ENCODE measurements at places on chromosomes 12 and 14.

GRCh38 chr12:5376591-5377207 is 55.2 kb upstream of the NTF3 start:
- no peak for DNase-seq

DNA sequence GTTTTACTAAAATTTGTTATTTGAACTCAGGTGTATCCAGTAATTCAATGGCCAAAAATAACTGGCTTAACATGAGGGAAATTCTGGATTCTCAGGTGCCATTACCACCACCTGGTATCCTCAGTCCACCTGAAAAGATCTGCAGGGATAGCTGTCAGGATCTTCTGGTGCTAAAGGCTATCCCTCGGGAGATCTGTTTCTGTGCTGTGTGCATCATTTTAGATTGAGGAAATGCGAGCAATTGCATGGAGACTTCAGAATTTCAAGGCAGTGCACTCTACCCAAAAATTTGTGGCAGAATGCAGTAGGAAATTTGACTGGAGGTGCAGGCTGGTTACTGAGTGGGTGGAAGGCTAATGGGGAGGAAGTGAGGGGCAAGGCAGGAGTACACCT is 26.4 kb downstream of the ZCCHC8 start:
- DNase-seq = no peak

GRCh38 chr14:21505012-21505553 is 6.1 kb downstream of the METTL3 start:
- DNase-seq = no peak

DNA sequence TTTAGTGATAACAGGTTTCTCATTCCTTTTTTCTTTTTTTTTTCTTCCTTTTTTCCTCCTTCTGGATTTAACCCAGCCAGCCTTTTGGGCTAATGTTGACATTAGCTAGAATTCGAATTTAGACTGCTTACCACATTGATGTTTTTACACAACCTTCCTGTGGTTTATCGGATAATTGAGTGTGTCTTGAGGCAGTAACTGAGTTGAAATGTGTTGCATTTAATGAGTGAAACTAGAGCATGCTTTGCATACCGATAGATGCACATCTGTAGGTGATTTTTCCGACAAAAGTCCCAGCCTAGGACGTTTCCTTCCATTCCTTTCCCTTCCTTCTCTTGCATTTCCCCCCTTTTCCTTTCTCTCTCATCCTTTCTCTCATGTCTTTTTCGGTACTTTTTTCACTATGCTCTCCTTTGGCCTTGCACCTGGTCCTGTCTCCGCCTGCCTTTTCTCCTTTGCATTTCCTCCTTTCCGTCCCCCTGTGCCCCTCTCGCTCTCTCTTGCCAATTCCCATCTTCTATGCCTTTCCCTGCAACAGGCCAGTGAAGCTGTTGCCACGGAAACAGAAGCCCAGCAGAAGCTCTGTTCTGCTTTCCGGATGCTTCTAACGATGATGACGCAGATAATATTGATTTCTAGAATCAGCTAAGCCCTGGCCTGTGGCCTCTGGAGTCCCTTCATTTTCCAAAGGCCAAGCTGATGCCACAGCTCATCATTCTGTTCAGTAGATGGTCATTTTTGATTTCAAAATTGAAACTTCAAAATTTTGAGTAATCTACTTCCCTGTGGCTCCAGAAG is 76.1 kb downstream of the SLC25A47 start:
- no peak for DNase-seq

GRCh38 chr14:71363946-71364925 is 457.0 kb downstream of the PCNX1 start:
- DNase-seq = no peak

- DNase-seq = peak; percentile 80
These were observed 653 bp downstream of the PA2G4 start for GRCh38 chr12:56104815-56105608.

DNA sequence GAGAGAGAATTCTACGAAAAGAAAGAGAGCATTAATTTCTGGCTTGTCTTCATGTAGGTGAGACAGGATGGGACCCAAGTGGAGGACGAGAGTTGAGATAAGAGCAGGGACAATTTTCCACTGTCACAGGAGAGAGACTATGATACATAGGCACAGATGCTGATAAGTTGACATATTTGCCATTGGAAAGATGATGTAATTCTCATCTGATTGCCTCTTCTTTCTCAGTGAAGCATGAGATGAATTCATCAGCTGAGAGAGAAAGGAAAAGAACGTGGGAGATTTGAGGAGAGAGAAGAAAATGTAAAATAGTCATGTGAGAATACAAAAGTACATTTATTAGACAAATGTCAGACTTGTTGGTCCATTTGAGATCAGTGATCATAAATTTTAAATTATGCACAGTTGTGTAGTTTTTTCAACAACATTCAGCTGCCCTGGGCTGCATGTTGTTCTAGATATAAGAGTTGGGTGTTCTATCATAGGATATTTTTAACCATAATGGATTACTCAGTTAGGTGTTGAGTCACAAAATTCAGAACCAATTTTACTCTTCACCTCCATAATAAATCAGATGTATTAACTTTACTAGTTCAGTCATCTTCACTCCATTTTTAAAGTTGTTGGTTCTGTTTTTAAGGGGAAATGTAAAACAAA is 222.9 kb downstream of the DPY19L2 start:
- DNase-seq = no peak

DNA sequence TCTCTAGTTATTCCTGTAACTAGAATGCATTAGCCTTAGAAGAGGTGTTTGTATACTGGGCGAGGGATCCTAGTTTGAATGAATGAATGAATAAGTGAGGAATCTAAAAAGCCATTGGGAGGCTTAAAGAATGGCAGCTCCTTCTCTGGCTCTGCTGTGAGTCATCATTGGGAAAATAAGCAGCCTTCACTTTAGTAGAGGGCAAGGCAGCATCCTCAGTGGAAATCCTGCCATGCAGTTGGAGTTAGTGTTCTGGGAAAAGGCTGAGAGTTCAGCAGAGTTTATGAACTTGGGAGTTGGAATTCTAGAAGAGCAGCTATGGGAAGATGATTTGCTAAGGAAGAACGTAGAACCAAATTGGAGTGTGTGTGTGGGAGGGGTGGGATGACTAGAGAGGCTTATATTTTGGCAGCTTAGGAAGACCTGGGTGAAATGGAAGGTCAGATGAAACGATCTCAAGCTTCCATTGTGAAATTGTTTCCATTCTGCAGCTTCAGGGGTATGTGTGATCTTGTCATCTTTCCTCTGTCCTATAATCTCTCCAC is 120.8 kb downstream of the PTCSC3 start:
- no peak for DNase-seq

- DNase-seq = no peak
These were observed 34.5 kb downstream of the SSPN start for GRCh38 chr12:26229910-26230309.
